ENCODE measurements at places on chromosomes 11 and 22.
A peak's percentile ranks its signal among the peaks of the same experiment; 100 is the strongest.

DNA sequence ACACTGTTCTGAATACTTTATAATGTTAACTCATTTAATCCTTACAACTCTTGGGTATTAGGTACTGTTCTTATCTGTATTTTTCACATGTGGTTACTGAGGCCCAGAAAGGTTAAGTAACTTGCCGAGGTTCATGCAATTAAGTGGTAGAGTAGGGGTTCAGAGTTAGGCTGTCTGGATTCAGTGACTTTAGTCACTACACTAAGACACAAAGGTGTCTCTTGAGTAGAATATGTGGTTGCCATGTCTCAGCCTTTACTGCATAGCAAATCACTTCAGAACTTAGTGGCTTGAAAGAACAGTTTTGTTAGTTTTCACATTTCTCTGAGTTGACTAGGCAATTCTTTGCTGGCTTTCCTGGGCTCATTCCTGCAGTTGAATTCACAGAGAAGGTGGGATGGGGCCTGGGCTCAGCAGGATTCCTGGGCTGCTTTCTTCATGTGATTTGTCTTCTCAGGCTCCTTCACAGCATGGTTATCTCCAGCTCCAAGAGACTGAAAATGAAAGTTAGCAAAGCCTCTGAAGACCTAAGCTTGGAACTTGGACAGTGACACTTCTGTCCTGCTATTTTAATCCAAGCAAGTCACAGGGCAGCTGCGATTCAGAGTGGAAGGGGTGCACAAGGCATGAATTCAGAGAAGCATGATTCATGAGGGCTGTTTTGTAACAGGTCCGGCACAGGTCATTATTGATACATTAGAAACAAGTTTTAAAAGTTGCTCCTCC lies 68.3 kb downstream of the SPECC1L start:
- DNase-seq, result no peak

GRCh38 chr11:130163346-130164220 lies 4.0 kb downstream of the ST14 start:
- no peak for DNase-seq

- DNase-seq, result no peak
Measured at GRCh38 chr11:104907521-104908185, 9.4 kb upstream of the CASP12 start.

DNA sequence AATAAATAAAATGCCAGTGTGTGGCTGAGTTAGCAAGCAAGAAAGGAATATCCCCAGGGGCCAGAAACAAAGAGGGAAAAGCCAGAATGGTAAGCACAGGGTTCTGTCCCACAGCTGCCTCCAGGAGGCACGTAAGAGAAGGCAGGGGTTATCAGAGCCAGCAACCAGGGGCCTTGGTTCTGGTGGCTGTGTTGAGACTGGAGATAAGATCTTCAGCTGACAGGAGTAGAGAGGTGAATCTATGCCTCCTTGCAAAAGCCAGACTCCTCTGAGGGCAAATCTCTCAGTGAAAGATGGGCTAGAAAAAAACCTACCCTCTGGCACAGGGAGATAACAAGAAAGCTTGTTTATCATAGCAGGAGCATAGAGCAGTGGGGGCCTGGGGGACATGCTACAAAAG lies 29.8 kb upstream of the NFAM1 start:
- DNase-seq, result no peak

GRCh38 chr22:41798736-41799135 lies 1.7 kb upstream of the CCDC134 start:
- no peak for DNase-seq

- DNase-seq, result no peak
Measured at GRCh38 chr22:25680051-25680450, 61.9 kb upstream of the MYO18B start.

DNA sequence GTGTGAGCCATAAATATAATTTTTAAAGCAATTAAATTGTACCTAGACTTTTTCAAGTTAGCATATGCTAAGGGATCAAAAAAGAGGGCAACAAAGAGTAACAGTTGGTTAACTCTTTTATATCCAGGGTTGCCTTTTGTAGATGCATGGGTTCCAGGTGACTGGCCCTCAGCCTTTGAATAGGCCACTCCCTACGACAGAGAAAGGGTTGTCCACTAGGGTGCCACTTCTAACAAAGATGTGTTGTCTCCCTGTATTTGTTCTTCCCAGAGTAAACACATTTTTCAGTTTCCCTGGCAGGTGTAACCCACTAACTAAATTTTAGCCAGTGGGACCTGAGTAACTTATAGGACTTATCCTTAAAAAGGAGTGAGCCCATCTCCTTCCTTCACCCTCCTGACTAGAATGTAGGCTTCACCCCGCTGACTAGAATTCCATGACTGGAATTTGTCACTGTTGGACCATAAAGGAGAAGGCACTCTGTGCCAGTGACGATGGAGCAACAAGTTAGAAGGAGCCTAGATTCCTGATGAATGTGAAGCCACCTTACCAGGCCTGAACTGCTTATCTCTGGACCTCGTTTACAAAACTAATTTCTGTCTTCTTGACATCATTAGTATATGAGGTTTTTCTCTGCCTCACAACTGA lies 16.6 kb downstream of the TUG1 start:
- DNase-seq, result no peak

GRCh38 chr11:28505232-28505631 lies 397.0 kb downstream of the METTL15 start:
- DNase-seq, result no peak

GRCh38 chr22:36405671-36406538 lies 18.1 kb upstream of the MYH9 start:
- DNase-seq, result no peak

- DNase-seq, result no peak
Measured at GRCh38 chr11:94152678-94153065, 24.0 kb downstream of the PANX1 start.

DNA sequence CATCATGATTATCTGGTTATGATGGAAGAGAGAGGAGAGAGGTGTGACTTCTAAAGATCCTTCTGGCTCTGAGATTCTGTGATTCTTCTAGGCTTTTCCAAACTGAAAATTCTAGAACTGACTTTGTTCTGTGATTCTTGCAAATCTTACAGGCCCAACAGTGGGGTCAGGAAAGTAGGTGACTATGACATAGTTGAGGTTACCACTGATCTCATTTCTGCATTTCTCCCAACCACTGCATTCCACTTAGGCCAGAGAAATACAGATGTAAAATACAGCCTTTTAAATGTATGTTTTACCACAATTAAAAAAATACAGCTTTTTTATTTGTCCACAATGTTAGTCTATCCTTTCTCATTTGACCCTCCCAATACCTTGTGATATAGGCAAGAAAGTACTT lies 83.7 kb downstream of the STIM1 start:
- DNase-seq, result no peak

GRCh38 chr22:33049119-33049729 lies 9.0 kb downstream of the SYN3 start:
- DNase-seq, result peak; percentile 58

DNA sequence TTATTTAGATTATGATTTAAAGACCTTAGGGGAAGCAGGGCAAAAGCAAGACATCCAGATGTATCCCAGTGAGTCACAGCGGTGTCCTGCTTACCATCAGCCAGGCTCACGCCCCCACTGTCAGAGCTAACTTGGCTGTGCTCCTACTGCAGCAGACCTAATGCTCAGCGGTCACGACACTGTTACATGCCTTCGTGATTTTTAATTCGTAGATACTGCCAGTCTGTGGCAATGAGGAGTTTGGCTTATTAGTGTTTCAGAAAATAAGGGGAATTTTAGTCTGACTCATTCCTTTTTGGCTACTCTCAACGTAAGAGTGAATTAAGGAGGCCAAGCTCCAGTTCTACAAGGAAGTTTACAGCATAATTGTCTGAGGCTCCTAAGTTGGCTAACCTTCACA lies 22.7 kb downstream of the EFCAB6 start:
- DNase-seq, result no peak

DNA sequence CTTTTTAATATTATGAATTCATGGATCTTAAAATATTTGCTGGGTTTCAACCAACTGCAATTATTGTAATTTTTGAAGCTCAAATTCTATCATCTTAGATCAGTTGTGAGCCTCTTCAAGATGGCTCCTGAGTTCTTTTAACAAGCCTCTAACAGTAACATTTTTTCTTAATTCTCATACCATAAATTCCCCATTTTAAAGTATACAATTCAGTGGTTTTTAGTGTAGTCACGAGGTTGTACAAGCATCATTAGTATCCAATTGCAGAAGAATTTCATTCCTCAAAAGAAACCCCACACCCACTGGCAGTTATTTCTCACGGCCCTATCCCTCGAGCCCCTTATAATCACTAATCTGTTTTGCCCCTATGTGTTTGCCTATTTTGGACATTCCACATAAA lies 270.8 kb downstream of the SBF2 start:
- DNase-seq, result no peak

DNA sequence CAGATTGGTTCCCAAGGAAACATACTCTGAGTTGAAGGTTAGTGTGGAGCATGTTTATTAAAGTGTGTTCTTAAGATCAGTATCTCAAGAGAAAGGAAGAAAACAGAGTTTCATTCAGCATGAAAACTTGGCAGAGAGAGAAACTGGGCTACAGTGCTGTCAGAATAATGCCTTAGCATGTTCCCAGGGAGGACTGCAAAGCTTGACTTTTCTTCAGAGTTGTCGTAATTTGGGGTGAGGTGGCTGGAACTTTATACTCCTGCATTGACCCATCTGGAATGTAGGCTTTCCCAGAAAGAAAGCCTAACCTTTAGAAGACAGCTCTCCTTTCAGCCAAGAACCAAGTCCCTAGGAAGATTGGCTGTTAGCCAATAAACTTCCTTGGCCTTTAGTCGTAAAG lies 190.8 kb upstream of the CNTN5 start:
- DNase-seq, result no peak

DNA sequence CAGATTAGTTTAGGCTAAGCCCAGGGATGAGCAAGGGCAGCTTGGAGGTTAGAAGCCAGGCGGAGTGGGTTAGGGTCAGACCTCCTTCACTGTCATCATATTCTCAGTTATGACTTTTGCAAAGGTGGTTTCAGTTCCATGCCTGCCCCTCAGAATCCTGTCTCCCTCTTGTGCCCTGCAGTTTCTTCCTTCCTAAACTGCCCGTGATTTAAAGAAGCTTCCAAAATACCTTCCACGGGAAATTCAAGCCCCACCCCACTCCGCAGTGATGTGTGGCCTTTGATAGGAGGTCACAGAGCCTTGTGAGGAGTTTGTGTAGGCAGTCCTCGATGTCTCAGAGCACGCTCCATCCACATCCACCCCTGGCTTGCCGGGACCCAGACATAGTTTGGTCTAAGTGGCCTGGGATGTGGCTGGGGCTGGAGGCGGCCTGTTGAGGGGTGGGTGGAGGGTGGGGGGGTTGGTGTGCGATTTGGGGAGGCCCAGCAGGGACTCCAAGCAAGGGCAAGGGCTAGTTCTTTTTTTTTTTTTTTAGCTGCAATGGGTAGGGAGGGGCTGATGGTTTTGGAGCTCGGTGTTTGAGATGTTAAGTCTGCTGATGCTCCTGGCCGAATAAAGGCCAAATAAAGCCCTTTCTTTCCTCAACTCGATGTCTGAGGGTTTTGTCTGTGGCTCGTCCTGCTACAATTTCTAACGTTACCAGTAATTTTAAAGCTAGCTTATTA lies 1.6 kb upstream of the IFITM1 start:
- DNase-seq, result peak; percentile 36

DNA sequence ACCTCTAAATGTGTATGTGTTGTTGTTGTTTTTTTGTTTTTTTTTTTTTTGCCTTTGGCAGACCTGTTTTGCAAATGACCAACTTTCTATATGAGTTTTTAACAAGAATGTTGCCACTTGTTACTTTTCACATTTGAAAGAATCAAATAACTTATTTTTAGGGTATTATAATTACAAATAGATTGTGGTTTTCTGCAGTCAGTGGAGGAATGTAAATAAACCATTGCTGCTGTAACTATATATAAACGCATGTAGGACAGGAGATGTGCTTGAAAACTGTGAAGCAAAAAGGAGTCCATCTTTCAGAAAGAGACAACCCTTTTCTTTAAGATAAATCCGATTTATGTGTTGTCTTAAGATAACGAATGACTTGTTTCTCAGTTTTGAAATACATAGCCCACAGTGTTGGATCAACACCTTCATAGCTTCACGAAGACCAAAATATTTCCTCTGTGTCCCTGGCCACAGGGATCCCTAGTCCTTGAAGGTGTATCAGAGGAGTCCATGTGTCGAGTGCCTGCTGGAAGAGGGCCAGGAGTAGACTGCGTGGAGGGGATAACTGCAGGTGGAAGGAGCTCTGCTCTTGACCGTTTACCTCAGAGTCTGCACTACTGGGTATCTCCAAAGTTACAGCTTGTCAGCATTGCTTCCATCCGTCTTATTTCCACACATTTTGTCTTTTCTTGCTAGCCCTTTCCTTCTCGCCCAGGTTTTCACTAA lies 24.7 kb downstream of the TNRC6B start:
- no peak for DNase-seq
